SW480 (cell line): ENCODE measurements at places on chromosomes 16 and 17.

- DNase-seq: no peak
Observed at GRCh38 chr16:54633943-54634362, 296.7 kb upstream of the IRX5 start.

DNA sequence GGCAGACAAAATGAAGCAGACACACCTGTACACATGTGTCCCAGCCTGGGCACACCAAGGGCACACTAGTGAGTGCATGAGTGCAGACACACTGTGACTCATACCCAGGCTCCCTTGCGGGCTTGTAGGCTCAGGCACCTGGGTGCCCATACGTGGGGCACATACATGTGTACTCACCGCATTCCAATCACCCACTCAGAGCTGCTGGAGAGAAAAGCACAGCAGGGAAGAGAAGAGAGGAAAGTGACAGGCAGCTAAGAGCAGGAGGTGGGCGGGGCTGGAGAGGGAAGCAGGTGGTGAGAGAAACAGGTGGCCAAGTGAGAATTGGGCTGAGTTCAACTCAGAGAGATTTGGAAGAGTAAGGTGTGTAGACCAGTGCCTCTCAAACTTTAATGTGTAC lies 54.0 kb downstream of the TMEM132E start:
- peak; percentile 58 for DNase-seq

DNA sequence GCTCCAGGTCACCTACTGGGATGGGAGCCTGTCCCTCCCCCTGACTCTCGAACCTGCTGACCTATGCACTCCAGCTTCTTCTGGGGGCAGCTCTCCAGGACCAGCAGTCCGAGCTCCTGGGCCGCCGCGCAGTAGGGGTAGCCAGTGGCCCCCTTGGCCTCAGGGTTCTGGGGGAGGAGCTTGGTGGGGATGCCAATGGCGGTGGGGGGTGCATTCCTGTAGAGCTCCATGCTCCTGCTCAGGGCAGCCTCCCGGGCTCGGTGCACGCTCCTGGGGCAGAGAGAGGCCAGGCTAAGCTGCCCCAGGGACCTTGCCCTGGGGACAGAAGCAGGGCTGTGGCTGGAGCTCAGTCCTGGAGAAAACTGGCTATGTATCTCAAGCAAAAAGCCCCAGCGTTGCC lies 7.7 kb upstream of the SPATA2L start:
- DNase-seq: no peak

DNA sequence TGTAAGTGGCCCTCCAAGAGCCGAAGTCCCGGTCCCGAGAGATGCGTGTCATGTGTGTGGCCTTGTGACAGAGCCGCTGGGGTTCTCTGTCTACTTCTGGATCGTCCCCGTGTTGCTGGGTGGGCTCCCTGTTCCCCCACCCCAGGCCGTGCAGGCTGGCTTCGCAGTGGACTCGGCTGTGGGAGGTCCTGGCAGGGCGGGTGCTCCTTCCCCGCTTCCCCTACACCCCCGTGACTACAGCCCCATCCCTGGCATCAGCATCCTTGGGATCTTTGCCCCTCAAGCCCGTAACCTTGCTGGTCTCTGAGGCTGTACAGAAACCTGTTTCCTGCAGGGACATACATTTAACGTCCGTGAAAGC lies 136.3 kb downstream of the BANP start:
- DNase-seq: no peak

DNA sequence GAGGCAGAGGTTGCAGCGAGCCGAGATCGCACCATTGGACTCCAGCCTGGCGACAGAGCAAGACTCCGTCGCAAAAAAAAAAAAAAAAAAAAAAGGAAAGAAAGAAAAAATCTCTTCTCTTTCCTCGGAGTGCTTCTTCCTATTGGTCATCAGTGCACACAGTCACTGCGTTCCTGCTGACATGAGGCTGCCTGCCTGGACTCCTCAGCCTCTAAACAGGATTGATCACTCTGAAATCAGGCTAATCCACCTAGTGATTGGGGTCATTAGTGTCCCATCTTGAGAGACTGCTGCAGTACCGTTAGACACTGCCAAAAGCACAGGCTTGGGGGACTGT lies 30.8 kb downstream of the PLCD3 start:
- DNase-seq: no peak
